ENCODE measurements at places on chromosomes 3 and 15.

- DNase-seq = peak; percentile 57
Measured at GRCh38 chr3:197151580-197151979, 122.0 kb upstream of the MELTF start.

DNA sequence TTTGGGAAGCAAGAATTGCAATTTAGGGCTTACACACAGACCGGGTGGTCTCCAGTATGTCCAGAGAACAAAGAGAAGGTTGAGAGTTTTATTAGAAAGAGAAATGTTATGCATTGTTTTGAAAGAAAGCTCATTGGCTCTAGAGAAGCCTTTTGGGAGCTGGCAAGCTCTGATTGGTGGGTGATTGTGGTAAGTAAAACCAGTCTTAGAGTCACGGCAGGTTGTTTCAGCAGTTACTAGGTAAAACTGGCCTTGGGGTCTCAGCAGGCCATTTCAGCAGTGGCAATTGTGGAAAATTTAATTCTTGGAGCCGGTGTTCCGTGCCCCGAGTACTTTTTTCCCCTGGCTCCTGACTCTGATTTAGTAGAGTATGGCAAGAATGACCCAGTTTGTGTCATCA is 78.1 kb downstream of the MRPL46 start:
- DNase-seq = no peak

DNA sequence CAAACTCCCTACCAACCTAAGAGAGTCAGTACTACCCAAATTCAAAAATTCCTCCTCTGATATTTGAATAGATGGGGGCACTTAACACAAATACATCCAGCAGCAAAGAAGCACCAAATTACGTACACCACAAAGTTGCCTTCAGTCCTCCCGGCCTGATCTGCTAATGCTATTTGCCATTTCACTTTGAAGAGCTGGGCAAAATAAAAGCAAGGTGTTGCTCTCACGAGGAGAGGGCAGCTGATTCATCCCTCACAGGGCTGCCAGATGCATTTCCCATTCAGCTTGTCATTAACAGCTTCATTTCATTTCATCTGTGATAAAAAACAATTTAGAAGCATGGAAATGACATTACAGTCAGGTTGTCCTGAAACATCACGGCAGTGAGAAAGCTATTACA is 283.4 kb upstream of the VEPH1 start:
- no peak for DNase-seq

DNA sequence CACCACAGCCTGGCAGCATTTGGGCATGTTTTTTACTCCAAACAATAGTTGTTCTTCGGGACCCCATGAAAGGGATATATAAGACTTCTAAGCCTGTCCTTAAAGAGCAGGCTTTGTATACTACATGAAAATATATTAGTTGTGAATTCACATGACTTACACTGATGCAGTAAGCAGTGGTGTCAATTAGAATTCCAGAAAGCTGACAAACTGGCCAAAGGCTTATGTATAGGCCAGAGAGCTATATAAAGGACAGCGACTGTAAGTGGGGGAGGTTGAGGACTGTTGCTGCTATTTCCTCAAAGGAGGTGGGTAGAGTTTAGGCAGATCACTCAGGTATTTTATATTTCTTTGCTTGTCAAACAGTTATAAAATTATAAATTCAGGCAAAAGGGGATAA is 24.8 kb downstream of the KPNA4 start:
- no peak for DNase-seq

- DNase-seq = no peak
Measured at GRCh38 chr3:46987319-46987742, 7.9 kb downstream of the NBEAL2 start.

- no peak for DNase-seq
Measured at GRCh38 chr3:20137647-20138046, 48.4 kb downstream of the SGO1 start.

DNA sequence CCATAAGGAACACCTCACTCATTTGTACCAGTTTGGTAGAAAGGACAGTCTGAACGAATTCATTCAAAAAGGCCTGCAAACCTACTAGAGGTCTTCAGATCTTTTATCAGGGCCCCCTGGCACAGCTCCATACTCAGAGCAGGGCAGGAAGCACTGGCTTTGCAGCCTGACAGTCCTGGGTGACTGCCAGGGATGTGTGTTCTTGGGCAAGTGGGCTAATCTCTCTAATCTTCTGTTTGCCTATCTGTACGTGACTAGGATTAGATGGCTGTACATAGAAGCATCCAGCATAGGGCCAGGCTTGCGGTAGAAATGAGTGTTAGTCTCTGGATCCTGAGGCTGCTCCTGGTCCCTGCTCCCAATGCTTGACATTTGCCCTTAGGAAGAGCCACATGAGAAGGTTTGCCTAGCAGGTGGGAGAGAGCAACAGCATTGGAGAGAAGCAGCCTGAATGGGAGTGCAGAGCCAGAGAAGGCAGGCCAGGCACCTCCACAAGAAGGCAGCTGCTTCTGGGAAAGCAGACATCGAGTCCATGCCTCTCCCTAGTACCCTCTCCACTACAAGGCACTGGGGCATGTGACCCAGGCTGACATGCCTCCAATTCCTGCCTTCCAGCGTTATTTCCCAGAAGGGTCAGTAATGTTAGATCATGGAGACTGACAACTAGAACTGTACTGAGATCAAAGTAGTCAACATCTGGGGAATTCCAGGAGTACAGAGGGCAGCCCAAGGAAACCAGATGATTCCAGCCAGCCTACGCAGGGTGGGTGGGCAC is 1.0 kb upstream of the CXCR6 start:
- DNase-seq = no peak

- no peak for DNase-seq
Measured at GRCh38 chr3:47412453-47412756, 31.6 kb downstream of the PTPN23 start.

DNA sequence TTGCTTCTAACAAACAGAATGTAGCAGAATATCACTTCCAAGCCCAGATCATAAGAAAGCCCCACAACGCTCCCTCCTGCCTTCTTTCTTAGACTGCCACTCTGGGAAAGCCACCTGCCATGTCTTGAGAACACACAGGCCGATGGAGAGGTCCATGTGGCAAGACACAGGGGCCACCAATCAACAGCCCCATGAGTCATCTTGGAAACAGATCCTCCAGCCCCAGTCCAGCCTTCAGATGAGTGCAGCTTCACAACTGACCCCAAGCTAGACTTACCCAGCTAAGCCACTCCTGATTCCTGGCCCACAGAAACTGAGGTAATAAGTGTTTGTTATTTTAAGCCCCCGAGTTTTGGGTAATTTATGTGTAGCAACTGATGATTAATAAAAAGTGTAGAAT is 39.7 kb downstream of the PTH1R start:
- no peak for DNase-seq

- DNase-seq = no peak
Measured at GRCh38 chr3:10447110-10447509, 58.3 kb downstream of the ATP2B2 start.

GRCh38 chr3:25287291-25287884 is 140.7 kb upstream of the RARB start:
- no peak for DNase-seq

DNA sequence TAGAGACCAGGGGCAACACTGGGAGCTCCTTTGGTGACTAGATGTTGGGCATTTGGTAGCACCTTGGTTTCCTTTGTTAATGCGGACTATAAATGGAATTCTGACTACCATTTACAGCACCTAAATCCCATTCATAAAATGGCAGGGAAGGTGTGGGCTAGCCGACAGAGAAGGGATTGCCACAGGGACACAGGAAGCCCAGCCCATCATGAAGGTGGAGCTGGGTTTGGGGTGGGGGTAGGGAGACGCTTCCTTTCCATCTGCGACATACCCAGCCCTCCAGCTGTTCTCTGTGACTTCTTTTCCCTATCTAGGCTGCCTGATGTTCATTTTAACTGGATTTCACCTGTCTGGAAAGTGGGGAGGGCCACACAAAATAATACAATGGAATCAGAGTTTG is 21.0 kb downstream of the ABHD2 start:
- no peak for DNase-seq

DNA sequence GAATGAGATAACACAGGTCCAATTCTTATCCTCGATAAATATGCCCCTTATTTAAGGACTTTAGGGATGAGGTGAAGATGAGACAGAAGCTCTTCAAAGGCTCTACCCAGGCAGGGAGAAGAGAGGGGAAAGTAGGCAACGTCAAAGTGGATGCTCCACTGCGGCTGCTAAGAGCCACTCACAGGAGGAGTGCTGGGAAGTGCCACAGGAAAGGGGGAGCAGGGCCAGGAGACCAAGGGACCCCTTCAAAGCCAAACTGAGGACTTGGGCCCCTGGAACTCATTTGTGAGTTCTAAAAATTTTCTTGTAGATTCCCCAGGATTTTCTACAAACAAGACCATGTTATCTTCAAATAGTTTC is 47.3 kb upstream of the ATG7 start:
- no peak for DNase-seq

GRCh38 chr15:80970018-80970657 is 19.5 kb downstream of the MESD start:
- DNase-seq = peak; percentile 82

- DNase-seq = no peak
Measured at GRCh38 chr15:74132681-74133651, 2.6 kb downstream of the ISLR2 start.

GRCh38 chr3:107662586-107662985 is 139.8 kb downstream of the BBX start:
- DNase-seq = no peak

- no peak for DNase-seq
Measured at GRCh38 chr15:78931439-78932257, 13.2 kb downstream of the CTSH start.

DNA sequence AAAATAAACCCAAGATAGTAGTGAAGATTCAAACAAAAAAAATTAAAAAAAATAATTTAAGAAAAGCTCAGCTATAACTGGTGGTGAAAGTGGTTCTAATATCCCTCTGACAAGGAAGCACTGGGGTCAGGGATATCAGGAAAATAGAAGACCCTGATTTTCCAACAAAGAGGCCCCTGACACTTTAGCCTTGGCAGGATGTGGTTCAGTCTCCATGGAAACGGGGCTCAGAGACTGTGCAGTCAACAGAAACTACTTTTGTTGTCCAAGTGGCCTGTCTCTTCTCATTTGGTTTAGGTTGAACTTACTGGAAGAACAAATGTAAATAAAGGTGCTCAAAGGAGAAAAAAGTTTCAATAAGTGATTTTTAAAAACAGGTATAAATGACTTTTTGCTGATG is 27.2 kb downstream of the INTS14 start:
- DNase-seq = no peak

DNA sequence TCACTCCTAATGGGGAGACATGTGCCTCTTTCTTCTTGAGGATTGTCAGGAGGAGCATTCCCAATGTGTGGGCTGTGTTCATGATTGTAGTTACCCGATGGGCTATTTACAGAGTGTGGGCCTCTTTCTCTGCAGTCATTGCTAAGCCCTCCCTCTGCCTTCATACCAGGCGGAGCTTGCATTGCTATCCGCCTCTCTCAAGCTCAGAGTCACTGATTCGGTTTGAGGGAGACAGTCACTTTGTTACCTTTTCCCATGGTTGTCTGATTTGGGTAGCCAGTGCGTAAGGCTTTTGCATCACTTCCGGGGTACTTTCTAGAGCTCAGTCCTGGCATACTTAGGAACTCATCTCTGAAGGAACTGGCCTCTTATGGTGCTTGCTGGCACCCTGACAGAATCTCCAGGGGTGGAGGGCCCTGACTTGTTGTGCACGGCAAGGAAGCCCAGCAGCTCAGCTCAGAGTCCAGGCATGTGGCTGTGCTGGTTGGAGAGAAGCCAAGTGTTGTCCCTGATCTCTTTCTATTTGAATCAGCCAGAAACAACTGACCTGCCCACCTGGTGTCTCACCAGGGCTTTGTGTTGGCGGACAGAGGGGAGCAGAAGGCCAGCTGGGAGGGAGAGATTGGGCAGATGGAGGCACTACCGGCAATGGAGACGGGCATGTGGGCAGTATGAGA is 79.8 kb downstream of the EPHB1 start:
- peak; percentile 97 for DNase-seq

- DNase-seq = no peak
Measured at GRCh38 chr3:63937661-63938651, 25.8 kb upstream of the SCAANT1 start.

- no peak for DNase-seq
Measured at GRCh38 chr3:142263112-142263511, 37.7 kb upstream of the GK5 start.

DNA sequence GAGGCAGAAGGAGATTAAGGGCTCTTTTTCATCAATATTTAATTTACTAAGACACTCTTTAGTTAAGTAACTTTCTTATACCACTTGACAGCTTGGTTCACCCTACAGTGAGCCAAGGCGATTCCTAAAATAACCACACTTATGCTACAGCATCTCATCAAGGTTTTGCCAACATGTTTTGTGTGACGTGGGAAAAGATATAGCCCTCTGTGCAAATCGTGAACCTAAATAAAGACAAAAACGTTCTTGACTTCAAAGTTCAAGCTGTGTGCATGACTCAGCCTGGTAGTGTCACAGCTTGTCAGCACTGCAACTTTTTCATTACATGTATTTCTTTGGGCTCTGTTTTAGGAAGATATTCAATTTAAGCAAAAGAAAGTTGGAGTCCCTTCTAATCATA is 297.0 kb upstream of the EPHA3 start:
- no peak for DNase-seq
